ENCODE measurements at places on chromosomes 7 and 10. TPM values are rescaled to one million over a fixed set of nuclear protein-coding genes. Genes with fewer than 3 reads are reported as not detected.
A peak's percentile ranks its signal among the peaks of the same experiment; 100 is the strongest.

The YAE1 gene
- total RNA-seq = 59.0 TPM

The H2BK1 gene
- total RNA-seq = not detected

GRCh38 chr7:138023618-138024342 is 21.9 kb upstream of the CREB3L2 start:
- no peak for DNase-seq

DNA sequence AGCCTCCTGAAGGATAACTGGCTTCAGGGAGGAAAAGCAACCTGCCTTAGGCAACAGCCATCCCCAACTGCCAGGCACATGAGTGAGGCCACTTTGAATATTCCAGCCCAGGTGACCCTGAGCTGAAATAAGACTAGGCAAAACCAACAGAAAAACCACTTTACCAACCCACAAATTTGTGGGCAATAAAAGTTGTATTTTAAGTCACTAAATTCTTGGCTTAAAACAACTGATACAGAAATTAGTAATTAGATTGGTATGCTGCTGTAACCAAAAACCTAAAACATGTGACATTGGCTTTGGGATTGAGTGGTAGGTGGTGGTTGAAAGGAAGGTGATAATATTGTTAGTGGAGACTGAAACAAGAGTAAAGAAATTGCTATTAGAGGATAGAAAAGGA is 39.9 kb downstream of the ABCB4 start:
- DNase-seq = peak; percentile 41

DNA sequence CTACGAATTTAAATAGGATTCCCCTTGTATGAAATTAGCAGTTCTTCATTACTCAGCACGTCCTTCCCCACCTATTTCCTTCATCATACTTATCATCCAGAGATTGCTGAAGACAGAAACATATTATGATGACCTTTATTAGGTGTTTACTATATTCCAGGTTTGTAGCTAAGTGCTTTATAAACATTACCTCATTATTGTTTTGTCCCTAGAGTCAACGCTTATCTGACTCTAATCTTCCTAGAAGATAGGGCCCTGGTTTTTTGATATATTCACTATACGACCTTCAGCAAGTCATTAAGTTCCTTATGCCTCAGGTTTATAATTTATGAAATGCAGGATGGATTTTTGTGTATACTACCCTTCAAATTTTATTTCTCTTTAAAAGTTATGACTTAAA is 36.8 kb upstream of the NRP1 start:
- DNase-seq = no peak

DNA sequence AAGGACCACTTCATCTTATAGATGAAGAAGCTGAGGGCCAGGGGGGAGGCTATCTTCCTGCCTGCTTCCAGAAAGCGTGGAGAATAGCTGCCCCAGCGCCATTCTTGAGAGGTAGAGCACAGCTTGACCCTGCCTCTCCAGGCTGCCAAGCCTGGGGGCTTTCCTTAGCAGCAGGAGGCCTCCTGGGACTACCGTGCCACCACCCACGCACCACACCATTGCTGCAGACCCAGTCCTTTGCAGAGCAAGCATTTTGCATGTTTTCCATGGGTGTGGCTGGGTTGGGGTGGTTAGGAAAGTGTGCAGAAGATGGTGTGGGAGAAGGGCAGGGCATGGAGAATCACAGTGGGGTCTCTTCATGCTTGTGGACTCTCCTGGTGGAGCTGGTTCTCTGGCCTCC is 64.9 kb downstream of the TBXAS1 start:
- DNase-seq = no peak

Measured in A172 (cell line).